ENCODE measurements at places on chromosomes 13 and 19. TPM values are rescaled to one million over a fixed set of nuclear protein-coding genes. Genes with fewer than 3 reads are reported as not detected.

Gene GPR12
- not detected for total RNA-seq

Gene EDNRB
- total RNA-seq = not detected

Gene C1QTNF9
- not detected for total RNA-seq

Gene GNA15
- total RNA-seq = 39.8 TPM

Gene ABHD17A
- total RNA-seq = 156 TPM

Gene VSTM1
- not detected for total RNA-seq

Gene CCNA1
- total RNA-seq = 3.8 TPM

Gene ZNF20
- total RNA-seq = 5.2 TPM

Gene FFAR3
- not detected for total RNA-seq

Gene SERPINE3
- total RNA-seq = not detected

Gene DIAPH3
- total RNA-seq = 34.7 TPM

Gene PSPC1
- total RNA-seq = 81.6 TPM

Gene KLF5
- total RNA-seq = 1.6 TPM

Gene NOSIP
- 77.3 TPM for total RNA-seq

Gene PSG2
- total RNA-seq = not detected

Gene FUT3
- not detected for total RNA-seq

Gene PCP2
- total RNA-seq = 0.99 TPM

Gene SIGLECL1
- not detected for total RNA-seq

Gene MAP1S
- 69.1 TPM for total RNA-seq

Gene MAN2B1
- total RNA-seq = 102 TPM

Gene PABPC3
- total RNA-seq = 0.52 TPM

Gene MAP2K2
- 238 TPM for total RNA-seq

Gene ZNF471
- 0.55 TPM for total RNA-seq

Measured in activated CD8-positive, alpha-beta memory T cell treated with anti-CD3 and anti-CD28 coated beads, Interleukin-2, amount 10 ng/mL, durations not matched to agents 7 days and 5 days (primary cell).